Globus pallidus (tissue), 1 donor: ENCODE measurements at places on chromosomes 11 and 22.

GRCh38 chr11:20327377-20327935, 36.1 kb upstream of the HTATIP2 start:
- DNase-seq = no peak

DNA sequence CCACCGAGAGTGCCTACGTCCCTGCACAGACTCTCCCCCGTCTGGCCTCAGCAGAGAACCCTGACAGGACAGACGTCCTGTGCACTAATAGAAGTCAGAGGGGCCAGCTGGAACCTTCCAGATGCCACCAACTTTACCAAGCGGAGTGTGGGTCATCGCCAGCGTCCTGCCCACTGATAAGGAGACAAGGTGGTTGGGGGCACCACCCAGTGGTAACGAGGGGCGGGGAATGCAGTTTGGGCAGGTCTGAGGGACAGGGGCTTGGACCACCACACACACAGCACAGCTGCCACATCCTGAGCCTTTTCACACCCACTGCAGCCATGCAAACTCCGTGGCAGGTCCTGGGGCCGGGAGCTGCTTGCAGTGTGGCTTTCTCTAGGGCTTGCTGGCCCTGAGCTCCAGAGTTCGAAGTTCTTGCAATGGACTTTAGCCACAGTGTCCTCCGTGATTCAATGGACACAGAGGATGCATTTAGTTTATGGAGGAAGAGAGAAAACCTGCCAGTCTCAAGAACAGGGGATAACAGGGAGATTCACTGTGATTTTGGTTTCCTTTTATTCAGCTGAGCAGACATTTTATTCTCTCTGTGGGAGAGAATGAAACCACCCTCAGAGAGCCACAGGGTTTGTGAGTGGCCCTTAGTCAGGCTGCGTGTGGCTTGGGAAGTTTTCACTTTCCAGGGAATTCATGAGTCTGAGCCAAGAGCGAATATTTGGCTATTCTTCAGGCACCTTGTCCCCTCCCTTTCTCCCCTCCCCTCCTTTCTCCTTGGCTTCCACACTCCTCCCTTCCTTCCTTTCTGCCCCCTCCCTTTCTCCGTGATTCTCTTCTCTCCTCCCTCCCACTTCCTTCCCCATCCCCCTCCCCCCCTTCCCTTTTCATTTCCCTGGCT, 13.1 kb downstream of the MRGPRG start:
- no peak for DNase-seq

DNA sequence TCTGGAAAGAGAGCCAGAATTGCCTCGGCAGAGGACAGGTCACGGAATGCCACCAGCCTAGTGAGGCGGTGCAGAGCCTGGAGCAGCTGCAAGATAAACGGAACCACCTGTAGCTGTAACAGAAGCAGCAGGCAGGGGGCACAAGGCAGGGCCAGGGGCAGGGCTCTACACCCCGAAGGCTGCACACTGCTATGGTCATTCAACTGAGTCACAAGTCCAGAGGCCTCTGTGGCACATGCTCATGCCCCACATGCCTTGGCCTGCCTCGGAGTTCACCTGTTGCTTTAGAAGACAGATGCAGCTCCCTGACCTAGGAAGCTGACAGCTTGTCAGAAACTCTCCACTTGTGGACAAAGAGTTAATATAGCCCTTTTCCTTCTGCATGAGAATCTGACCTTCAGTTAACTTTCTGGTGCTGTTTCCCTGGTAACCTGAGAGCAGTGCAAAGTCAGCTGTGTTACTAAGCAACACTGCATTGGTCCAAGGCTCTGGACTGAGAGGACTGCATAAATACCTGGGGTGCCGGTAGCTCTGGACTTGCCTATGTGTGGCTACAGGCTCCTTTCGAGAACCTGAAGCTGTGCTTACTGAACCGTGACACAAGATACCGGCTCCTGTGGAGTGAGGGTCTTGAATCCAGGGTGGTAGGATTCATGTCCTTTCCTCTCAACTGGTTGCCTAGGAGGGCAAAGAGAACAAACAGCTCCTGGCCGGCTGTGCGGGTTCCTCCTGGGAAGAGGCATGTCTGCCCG, 10.5 kb downstream of the COMMD9 start:
- DNase-seq = no peak

- DNase-seq = no peak
Observed at GRCh38 chr22:39937906-39938305, 22.3 kb upstream of the TMA7B start.

DNA sequence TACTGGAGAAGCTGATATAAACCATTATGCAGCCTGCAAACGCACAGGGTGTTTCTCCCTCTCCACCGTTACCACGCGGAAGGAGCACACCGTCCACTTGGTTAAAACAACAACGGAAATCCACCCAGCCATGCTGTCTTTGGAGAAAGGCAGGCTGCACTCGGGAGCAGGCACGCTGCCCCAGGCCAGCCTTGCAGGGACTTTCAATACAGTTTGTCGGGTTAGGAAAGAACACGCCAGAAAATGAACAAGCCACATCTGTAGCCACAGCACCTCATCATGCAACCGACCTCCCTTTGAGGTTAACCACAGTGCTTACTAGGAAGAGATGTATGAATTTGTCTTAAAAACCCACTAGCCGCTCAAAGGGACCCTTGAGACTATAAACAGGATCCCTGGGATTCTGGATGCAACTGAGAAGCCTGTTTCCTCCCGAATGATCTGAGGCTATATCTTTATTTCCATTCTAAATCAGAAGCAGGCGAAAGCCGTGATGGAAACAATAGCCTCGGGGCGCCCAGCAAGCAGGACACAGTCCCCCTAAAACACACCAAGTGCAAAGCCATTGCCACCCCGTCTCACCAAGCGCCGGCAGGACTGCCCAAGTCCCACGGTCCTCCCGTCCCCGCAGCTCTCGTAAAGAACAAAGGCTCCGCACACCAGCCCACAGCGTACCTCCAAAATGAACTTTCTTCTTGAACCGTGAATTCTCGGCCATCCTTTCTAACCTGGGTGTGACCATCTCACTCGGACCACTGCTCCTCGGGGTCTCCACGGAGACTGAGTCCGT, 318.9 kb downstream of the CTTN start:
- no peak for DNase-seq

DNA sequence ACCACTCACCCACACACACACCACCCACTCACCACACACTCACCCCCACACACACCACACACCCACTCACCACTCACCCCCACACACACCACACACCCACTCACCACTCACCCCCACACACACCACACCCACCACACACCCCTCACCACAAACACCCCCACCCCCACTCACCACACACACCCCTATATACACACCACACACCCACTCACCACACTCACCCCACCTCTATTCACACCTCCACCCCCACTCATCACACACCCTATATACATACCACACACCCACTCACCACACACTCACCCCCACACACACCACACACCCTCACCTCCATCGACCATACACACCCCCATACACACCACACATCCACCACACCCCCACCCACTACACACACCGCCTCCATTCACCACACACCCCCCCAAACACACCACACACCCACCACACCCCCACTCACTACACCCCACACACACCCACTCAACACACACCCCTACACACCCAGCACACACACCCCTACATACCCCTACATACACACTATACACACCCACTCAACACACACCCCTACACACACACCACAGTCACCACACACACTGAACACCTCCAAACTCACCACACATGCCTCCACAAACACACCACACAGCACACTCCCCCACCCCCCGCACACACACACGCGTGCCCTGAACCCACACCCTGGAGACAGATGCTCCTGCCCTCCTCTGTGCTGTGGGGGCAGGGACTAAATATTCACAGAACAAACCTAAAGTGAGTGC, 19.0 kb upstream of the TTLL12 start:
- no peak for DNase-seq

DNA sequence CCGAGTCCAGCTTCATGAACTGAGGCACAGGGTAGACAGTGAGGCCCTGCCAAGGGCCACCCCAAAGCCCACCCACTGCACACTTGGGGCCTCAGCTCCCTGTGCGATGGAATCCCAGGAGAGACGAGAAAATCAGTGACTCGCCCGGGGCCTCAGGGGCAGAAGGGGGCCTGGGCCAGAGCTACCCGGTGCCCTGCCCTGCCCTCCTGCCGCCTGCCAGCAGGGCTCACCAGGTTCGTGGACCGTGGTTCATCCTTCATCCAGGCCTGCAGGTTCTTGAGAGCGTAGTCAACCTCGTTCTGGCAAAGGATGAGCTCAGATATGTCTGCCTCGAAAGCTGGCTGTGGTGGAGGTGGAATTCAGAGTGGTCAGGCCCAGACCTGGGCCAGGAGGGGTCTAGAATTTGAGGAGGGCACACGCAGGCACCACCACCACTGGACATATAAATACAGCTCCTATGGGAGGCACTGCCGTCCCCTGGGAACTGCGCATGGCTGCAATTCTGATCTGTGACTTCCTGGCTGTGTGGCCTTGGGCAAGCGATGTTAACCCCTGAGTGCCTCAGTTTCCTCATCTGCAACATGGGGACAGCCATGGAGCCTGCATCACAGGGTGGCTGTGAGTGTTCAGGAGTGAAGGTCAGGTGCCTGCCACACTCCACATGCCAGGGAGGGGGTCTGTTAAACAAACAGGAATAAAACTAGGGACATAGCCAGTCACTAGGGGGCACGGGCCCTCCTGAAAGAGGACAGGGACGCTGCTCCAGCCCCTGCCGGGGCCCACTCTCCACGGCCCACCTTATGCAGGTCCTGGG, 7.5 kb downstream of the ALDH3B2 start:
- DNase-seq = no peak

DNA sequence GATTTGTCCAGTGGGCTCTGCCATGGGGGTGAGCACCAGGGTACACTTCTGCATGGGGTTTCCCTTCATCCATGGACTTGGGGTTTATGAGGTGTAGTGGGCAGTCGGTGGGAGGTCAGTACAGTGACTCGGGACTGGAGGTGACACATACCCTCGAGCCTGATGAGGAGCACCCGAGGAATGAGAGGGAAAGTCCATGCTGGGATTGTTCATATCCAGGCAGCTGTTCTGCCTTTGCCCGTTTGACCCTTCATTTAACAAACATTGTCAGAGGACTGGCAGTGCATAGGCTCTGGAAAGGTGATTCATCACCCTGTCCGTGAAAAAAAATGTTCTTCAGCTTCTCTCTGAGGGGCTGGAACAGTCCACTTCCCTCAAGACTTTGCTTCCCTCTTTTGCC, 2.7 kb downstream of the NAV2 start:
- no peak for DNase-seq

- DNase-seq = no peak
Observed at GRCh38 chr11:88697139-88697538, 359.6 kb upstream of the CTSC start.

DNA sequence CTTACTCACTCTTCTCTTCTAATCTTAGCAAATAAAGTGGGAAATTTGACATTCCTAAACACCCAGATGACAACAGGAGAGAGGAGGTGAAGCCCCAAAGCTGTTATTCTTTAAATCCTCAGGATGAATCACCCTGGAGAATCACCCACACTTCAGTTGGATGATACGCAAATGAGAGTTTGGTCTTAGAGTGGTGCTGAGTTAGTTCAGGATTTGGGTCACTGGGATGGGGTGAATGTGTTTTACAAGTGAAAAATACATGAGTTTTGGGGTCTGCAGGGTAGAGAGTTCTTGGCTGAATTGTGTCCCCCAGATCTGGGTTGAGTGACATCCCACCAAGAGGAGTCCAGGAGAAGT, 117.2 kb downstream of the GGTLC2 start:
- DNase-seq = no peak

GRCh38 chr11:95595541-95595940, 194.0 kb downstream of the FAM76B start:
- no peak for DNase-seq

- no peak for DNase-seq
Observed at GRCh38 chr11:11876458-11876857, 34.7 kb downstream of the USP47 start.

DNA sequence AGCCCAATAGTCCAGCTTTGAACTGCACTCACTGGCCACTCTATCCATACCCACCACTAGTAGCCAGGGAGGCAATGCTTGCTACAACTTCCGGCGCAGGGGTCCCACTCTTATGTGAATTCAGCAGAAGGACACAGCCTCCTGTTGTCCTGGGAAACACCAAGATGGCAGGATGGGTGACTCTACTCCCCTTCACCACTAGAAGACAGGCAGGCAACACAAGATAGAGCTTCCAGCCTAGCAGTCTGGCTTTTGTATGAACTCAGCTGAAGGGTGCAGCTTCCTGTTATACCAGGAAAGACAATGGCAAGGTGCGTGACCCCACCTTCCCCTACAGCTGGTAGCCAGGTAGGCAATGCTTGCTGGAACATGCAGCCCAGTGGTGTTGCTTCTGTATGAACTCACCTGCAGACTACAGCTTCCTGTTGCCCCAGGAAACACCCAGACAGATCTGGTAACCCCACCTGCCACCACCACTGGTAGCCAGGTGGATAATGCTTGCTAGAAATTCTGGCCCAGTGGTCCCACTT, 205.2 kb upstream of the KIRREL3 start:
- DNase-seq = no peak

DNA sequence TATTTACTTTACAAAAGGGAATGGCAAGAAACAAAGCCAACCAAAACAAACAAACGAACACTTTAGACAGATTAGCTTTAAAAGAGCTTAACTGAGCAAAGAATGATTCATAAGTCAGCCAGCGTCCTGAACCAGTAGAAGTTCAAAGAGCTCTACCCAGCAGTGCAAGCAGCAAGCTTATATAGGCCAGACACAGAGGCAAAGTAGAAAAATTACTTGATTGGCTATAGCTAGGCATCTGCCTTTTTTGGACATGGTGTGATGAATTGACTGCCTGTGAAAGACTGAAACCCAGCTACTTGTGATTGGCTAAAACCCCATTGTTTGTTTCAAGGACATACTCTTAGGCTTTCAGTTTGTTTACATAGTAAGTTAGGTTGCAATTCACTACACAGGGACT, 2120.0 kb upstream of the RAG2 start:
- DNase-seq = no peak

DNA sequence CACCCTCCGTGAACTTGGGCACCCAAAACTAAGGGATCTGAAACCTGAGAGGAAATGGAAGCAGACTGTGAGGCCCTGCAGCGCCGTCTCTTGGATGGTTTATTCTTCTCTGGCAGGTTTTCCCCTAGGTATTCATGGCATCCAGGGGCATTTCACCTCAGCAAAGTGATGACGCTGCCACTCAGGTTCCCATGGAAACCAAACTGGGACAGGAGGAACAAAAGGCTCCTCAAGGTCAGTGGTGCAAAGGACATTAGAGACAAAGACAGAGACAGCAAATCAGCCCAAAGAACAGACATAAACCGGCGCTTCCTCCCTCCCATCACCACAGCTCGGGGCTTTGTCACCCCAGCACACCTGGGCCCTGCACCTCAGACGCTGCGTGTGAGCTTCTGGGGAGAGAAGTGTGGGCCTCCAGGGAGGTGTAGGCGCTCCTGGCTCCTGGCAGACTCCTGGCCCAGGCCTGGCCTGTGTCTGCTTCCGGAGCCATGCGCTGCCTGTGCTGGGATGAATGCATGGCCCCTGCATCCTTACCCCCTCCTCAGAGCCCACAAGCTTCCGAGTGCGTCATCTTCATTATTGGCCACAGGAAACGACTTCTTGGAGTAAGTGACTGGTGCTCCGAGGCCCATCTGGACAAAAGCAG, 5.9 kb downstream of the TP53AIP1 start:
- DNase-seq = no peak

DNA sequence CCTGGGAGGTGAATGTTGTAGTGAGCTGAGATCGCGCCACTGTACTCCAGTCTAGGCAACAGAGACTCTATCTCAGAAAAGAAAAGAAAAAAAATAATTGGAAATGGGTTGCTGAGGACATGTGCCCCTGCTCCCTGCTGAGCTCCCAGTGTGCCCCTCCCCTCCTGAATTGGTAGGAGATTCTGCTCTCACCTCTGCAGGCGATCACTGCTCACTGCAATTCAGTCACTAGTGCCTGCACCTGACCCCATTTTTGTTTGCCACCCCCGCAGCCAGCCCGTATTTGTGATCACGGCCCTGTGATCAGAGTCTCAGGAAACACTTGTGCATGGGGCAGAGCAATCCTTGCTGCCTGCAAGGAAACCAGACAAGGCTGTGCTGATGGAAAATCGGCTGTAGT, 16.3 kb upstream of the SEC14L3 start:
- DNase-seq = no peak
